CD4-positive, alpha-beta T cell treated with Interleukin-2 at 100 ng/mL for 4 hours (primary cell): ENCODE measurements at places on chromosomes 16 and 17.

DNA sequence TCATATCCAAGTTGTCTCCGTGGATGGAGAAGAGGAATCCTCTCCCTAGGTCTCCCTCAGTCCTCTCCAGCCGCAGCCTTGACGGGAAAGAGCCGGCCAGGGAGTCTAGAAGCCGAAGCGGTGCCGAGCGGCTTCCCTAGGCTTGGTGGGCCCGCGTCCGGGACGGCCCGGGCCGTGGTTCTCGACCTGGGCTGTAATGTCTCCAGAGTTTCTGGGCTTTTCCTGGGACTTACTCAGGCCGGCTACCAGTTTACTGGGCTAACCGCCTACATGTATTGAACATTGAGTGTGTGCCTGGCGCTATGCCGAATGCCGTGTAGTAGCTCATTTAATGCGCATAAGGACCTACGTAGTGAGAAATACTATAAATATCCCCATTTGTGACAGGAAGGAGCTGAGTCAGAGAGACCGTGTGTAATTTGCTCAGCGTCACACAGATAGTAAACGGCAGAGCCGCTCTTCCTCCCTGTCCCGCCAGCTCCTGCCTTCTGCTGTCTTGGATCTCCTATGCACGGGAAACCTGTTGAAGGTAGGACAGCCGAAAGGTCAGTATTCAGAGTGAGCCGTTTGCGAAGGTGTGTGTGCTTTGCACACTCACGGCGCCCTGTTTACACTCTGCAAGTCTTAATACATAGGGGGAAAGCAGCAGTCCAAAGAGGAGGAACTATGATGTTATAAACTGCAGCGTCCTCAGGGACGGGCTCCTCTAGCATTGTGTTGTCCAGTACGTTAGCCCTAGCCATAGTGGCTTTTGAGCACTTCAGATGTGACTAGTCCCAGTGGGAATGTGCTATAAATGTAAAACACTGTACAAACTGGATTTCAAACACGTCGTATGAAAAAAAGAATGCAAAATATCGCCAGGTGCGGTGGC, 723 bp upstream of the SPAG5 start:
- DNase-seq = peak; percentile 72

DNA sequence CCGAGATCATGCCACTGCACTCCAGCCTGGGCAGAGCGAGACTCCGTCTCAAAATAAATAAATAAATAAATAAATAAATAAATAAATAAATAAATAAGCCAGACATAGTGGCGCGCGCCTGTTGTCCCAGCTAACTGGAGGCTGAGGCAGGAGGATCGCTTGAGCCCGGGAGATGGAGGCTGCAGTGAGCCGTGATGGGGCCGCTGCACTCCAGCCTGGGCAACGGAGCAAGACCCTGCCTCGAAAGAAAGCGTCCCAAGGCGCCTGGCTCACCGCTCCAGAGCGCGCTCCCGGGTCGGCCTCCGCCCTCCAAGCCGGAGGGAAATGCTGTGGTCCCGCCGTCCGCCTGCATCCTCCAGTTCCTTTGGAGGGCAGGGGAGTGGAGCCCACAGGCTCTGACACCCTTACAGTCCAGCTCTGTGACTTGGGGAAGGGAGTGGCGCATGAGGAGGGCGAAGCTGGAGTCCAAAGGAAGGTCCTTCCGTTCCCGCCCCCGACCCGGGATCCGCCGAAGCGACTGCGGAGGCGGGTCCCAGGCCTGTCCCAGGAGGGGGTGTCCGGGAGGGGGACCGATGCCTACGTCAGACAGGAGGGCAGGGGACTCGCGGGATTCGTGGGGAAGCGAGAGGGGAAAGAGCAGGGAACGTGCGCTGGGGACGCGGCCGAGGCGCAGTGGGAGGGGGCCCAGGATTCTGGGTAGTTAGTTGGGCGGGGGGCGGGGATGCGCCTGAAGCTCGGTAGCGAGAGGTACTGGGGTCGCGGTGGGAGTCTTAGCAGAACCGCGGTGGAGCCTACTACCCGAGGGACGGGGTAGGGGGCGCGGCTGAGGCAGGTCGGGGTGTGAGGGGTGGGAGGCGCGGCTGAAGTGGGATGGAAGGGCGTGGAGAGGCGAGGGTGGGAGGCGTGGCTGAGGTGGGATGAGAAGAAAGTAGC, 8.4 kb upstream of the TRPV2 start:
- no peak for DNase-seq

- DNase-seq = no peak
Observed at GRCh38 chr16:67748834-67749233, 29.7 kb upstream of the GFOD2 start.

DNA sequence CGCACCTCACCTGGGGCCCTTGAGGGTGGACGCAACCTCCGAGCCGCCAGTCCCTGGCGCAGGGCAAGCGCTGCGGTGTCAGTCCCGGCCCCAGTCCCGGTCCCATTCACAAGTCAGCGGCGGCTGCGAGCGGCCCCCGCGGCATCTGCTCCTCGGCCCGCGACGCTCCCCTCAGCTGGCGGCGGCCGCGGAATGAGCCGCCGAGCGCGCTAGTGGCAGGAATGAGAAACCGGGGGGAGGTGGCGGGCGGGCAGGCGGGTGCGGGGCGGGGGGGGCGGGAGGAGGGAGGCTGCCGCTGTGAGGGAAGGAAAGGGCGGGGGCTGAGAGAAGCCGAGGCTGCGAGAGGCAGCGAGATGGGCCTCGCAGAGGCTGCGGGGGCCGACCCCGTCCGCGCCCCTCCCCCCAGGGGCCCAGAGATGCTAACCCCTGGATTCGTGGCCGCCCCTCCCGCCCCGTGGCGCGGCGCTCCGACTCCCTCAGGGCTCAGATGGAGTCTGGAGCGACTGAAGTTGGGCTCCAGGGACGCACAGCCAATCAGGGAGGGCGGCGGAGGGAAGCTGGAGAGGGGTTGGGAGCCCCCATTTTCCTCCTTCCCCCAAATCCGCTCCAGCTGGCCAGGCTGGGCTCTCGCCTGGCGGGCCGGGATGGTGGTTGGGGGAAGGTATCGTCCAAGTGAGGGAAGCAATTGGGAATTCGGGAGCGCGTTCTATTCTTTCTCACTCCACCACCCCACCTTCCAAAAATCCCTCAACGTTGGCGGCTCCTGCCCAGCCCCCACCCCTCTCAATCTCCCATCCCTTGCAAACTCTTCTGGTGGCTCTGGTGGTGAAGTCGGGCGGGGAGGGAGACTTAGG, at the start of gene CDH11:
CDH11 (minus strand) TSS at position 194 of the 854 bp plus-strand sequence. CDS start 117,194 bp downstream, outside the sequence.
- DNase-seq = no peak

- DNase-seq = no peak
Observed at GRCh38 chr16:89904606-89905510, 13.8 kb upstream of the MC1R start.

- DNase-seq = no peak
Observed at GRCh38 chr17:725084-725483, 7.3 kb upstream of the TLCD3A start.

GRCh38 chr17:61310590-61310989, 89.1 kb upstream of the TBX2 start:
- no peak for DNase-seq

- no peak for DNase-seq
Observed at GRCh38 chr16:11073407-11073999, 129.1 kb downstream of the CLEC16A start.

- no peak for DNase-seq
Observed at GRCh38 chr16:19130385-19130784, 16.6 kb downstream of the ITPRIPL2 start.

DNA sequence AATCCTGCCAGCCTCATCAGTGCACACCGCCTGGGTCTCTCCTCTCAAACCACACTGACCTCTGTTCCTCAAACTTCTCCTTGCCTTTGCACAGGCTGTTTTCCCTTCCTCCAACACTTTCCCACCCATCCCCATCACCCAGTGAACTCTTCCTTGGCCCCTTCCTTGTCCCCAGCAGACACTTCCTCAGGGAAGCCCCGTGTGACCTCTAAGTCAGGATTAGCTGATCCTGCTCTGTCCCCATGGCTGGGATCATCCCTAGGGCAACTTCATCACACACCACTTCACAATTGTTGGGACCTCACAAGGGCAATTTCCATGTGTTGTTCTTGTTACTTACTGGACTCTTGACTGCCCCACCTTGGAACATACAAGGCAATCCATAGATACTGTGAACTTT, 67.8 kb downstream of the WSB1 start:
- no peak for DNase-seq

- peak; percentile 36 for DNase-seq
Observed at GRCh38 chr17:1673041-1673785, 11.5 kb downstream of the PRPF8 start.

- DNase-seq = no peak
Observed at GRCh38 chr16:48317026-48317425, 68.2 kb downstream of the SIAH1 start.

DNA sequence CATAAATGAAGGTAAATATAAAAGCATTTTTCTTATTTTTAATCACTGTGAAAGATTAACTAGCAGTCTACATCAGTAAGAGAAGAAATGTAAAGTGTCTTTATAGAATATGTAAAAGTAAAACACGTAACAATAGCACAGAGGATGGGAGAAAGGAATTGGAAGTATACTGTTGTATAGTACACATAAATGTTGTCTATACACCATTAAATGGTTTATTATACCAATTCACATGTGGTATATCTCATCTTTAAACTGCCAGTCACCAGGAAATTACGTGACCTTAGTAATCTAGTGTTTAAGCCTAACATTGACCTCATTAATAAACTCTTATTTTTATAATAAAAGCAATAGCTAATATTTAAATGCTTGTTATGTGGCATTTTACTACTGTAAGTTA, 87.4 kb downstream of the USP32 start:
- DNase-seq = no peak

DNA sequence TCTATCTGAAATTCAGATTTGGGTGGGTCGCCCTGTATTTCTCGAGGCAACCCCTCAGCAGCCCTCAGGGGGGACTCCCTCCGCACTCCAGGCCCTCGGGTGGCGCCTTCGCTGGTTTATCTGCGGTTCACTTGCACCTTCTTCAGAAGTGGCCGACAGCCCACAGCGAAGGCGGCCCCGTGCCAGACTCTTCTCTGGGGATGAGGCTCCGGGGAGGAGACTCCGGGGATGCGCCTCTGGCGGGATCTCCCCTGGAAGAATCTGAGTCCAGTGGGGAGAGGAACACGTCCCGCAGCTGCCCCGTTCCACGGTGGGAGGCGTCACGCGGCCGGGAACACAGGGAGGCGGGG, 63.9 kb upstream of the DNAJA2 start:
- DNase-seq = peak; percentile 26
